ENCODE measurements at places on chromosomes 6 and 20.

DNA sequence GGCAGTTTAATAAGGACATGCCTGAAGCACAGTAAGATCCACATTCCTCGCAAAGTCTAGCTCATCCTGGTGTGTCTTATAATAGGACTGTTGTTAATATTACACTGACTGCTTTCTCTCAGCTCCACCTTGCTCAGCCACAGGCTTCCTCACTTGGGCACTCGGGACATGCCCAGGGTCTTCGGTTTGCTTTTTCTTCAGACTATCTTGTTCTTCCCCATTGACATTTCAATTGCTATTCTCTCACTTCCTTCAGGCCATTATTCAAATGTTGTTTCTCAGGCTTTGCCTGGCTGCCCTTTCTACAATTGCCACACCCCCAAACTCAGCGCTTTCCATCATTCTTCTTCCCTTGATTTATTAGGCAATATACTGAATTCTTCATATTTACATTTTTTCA lies 274.8 kb upstream of the RGS17 start:
- DNase-seq = no peak

DNA sequence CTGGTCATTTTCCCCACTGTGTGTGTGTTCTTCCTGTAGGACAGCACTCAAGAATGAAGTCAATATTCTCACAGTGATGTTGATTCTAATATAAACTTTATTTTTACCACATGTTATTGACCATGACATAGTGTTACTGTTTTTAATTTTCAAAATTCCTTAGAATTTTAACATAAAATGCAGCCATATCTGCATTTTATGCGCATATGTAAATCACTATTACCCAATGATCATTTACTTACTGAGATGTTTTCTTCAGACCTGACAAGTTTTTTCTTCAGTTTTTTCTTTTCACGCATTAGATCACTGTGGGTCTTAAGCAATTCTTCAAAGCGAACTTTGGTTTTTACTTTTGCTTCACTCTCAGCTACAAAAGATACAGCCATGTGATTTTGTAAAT lies 7.2 kb downstream of the AHI1 start:
- DNase-seq = no peak

DNA sequence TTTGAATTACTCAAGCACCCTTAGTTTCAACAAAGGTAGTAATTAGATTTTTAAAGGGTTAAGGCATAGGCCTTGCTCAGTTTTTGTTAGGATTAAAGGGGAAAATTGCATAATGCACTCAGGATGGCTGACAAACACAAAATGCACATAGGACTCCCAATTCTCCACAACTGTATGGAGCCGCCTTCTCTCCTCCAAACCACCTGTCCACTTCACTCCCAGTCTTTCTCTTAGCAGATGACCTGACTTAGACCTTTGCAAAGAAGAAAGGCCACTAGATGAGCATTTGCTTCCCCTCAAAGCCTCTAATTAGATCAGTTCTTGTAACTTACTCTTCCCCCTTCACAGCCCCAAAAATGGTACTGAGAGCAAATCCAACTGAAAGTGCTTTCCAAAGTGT lies 20.1 kb downstream of the NSFL1C start:
- no peak for DNase-seq

DNA sequence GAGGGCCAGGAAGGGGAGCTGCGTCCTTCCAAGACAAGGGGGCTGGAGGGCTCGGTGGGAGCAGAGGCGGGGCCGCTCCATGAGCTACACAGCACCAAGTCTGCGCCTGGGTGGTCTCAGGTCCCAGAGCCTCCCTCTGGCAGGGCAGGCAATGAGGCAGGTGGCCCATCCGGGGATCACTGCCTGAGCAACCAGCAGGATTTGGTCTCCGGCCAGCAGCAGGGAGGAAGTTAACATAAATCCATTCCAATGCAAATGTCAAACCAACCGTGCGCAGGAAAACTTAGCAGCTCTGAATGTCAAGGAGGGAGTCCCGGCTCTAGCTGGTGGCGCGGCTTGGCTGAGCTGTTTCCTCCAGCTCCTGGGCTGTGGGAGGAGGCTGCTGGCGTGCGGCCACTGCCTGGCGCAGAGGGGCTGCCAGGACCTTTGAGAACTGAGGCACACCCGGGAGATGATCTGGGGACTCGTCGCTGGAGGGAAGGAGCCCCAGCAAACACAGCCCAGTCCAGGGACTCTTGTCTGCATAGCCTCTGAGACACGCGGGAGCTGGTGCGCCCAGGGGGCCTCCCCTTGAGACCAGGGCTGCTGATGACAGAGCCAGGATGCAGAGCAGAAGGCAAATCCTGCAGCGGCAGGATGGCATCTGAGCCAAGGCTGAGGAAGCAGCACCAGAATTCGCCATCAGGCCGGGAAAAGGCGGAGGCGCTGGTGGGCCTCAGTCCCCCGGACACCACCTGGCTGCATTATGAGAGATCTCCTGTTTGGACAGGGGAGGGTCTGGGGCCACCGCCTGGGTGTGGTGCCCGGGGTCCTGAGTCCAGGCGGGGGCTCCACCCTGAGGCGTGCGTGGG lies 33.1 kb upstream of the CHRNA4 start:
- no peak for DNase-seq

DNA sequence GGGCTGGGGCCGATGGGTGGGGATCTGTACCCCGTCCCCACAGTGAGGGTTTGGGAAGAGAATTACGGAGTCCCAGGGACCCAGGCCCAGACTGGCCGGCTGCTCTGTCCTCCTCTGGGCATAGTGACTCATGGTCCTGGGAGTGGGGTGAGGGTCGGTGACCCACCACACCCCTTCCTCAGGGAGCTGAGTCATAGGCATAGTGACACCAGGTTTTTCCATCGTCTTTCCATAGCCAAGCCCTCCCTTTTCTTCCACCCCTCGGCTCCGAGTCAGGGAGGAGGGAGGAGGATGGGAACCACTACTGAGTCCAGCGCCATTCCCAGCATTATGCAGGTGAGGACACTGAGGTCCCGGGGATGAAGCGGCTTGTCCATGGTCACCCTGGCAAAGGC lies 8.9 kb downstream of the CYP21A2 start:
- peak; percentile 60 for DNase-seq

DNA sequence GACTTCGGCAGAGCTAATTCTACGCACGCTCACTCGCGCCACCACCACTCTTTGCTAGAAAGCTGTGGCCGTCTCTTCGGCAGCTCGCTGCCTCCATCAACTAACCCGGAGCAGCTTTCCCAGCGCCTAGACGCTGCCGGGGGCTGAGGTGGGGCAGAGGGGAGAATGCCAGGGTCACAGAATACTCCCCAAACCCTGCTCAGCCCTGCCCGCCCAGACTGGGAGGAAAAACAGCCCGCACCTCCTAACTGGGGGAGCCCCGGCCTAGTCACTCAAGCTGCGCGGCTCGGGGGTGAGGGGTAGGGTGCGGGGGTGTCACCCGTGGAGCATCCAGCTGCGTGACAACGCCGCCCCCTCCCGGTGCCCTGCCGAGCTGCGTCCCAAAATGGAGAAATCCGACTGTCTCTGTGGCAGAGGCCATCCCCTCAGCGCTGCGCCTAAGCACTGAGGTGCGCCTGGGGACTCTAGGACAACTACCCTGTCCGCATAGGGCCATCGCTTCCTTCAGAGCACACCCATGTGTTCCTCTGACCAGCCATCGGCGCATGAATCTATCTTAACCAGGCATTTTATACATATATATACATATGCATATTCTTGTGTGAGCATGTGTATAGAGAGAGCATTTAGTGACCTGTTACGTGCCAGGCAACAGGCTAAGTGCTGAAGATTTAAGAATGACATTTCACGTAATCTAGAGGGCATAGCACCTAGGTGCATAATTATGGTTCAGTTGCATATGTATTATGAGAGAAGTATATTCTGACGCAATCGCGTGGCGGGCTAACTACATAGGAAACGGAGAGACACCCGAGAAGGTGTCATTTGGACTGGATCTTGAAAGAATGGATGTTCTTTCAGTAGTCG lies 1.5 kb upstream of the TENT5A start:
- no peak for DNase-seq

GRCh38 chr6:1039191-1039590 lies 272.7 kb upstream of the FOXQ1 start:
- no peak for DNase-seq

- DNase-seq = no peak
Measured at GRCh38 chr6:14674458-14674857, 556.9 kb downstream of the CD83 start.

DNA sequence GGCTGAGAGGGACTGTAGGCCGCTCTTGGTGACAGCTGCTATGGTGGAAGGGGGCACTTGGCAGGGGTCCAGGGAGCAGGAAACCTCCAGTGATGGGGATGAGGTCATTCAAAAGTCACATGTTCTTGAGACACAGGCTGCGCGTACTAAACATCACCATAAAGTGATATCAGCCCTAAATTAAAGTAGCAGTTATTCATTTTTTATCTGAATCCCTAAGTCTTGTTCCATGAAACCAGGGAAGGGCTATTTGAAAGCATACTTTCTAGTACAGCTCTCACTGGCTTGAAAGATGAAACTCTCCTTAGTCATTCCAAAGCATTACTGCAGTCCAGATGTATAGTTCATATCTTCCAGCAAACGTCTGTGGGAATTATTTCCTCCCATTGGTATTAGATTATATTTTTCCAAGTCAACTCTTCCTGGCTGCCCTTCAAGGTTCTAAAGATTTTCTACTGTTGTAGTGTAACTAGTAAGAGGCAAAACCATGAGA lies 373.1 kb downstream of the CD109 start:
- peak; percentile 54 for DNase-seq

DNA sequence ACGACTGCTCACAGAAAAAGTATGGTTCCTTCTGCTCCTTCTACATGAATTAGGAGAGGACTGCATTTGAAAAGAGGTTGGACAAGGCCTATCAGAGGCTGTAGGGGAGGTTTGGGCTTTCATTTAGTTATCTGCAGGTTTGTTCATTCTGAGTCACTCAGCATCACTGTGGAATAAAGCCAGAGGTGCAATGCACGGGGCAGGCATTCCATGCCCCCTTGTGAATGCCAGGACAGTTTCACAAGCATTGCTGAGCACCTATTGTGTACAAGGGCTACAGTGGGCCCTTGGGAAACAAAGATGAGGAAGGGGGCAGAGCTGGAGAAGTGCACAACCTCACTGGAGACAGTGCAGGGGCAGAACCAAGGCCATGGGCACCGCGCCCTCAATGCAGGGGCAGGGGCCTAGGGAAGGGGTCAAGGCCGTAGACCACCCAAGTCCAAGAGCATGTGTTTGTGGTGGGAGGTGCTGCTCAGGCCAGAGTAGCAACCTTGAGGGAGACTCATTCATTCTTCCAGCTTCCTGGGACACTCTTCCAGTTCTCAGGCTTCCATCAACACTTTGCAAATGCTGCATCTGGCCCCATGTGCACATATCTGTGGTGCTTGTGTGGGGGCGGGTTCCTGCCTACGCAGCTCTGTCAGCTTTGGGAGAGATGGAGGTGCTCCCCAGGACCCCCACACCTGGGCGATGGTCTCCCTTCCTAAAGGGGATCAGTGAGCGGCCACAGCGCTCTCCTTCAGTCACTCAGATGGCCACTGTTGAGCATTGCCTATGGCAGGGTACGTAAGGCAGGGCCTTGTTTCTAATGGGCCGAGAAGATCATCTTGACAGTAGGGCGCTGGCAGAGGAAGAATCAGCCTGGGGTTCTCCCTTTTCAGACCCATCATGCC lies 204.5 kb downstream of the SYNDIG1 start:
- DNase-seq = no peak

DNA sequence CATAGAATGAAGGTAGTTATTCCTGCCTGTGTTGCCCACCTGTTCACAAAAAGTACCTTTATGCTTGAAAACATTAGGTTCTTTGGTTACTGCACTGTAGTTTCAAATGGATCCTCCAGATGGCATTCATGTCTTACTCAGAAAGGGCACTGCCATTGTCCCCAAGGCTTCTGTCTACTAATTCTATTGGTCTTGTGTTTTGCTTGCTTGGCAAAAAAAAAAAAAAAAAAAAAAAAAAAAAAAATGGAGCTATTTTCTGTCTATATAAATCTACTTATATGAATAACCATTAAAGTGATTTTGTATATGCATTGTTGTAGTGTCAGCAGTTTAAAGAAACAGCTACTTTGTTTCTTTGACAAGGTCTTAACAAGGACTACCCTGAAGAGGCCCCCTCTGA lies 12.7 kb upstream of the EFHC1 start:
- peak; percentile 37 for DNase-seq

Data from fibroblast of the conjunctiva (primary cell).